ENCODE measurements at places on chromosomes 2 and 18.

- DNase-seq: no peak
Observed at GRCh38 chr2:238900511-238900910, 52.6 kb downstream of the TWIST2 start.

DNA sequence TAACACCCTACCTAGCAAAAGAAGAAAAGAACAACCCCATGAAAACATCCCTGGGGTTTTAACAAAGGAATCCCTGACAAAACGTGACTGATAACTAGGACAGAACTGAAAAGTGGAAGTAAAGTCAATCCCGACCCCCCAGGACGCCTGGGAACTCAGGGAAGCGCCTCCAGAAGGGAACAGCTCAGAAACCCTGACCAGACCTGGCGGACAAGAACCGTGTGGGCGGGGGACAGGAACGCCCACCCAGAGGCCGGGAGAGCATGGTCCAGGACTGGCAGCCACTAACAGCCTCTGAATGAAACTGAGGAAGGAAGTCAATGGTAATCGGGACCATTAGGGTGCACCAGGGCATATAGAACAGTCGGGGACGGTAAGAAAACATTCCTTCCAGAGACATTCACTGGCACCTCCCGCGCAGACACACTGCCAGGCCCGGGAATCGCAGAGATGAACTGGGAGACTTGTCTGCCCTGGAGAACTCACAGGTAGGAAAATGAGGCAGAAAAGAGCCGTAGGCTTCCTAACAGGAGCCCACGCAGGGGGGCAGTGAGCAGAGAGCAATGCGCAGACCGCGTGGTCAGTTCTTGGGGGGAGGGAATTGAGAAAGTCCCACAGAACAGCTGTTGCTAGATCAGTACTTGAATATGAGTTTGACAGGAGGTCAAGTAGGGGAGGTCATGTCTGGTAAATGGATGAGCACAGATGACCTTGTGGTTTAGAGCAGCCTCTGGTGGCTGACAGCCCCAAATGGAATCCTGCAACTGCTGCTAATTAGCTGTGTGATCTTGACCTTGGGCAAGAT lies 1.3 kb upstream of the TBC1D8 start:
- peak; percentile 61 for DNase-seq

DNA sequence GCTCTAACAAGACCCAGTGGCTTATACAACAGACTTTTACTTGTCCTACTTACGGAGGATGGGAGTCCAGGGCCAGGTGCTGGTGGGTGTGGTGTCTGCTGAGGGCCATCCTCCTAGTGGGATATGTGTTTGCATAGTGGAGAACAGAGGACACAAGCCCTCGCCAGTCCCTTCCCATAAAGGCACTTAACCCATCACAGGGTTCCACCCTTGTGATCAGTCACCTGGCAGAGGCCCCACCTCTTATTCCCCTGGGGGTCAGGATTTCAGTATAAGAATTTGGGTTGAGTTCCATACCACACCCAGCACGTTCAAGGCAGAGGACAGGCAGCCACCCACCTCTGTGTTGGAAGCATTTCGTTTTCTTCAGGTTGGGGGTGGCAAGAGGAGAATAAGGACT lies 259.0 kb downstream of the AGAP1 start:
- DNase-seq: no peak

- DNase-seq: no peak
Observed at GRCh38 chr2:108278631-108279030, 10.1 kb upstream of the SULT1C2 start.

DNA sequence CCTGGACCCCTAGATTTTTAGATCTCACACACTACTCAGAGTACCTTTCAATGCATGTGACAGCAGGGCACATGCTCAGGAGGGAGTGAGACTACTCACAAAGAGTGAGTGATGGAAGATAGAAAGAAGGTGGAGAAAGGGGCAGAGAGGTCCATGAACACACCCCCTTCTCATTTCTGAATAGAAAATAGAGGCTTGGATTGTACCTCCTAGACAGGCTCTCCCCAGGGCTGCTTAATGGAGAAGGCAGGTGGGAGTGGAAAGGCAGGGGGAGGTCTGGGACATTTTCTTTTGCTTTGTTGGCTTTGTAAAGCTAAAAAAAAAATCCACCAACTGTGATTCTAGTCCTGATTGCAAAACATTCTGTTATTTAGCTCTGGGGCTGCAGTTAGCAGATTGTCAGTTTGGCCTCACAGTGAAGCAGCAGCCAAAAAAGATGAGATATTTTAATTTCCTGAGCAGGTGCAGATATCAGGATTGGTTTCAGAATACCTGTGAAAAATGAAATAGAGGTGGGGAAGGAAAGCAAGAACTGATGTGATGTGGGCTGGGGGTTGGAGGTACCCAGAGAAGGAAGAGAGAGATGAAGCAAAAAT lies 119.3 kb upstream of the GYPC start:
- DNase-seq: no peak

- no peak for DNase-seq
Observed at GRCh38 chr2:42917425-42917927, 125.1 kb upstream of the HAAO start.

DNA sequence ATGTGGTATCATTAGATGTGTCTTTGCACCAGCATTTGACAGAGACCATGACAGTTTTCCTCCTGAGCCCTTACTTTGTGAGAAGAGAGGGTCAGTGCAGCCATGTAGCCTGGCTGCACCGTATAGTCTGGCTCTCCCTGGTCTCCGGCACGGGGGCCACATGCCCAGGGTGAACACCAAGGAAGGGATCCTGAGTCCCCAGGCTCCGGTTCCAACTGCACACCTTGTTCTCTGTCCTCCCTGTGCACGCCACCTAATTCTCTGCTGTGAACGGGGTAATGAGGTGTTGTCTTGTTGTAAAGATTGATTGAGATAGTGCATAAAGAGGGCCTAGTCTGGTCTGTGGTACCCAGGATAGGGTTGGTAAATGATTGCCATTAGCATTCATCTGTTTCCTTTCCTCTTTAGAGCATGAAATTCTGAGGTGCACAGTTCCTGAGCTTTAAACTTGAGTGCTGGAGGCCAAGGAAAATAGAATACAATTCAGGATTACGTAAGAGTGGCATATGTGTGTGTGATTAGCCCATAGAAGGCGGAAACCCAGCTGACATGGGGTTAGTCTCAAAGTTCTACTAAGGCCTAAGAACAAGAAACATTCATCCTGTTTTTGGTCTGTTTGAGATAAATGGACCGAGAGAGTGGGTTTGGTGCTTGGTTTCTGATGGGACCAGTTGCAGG lies 55.5 kb downstream of the NCK2 start:
- no peak for DNase-seq

GRCh38 chr2:226683944-226684562 lies 115.6 kb downstream of the IRS1 start:
- DNase-seq: no peak

- DNase-seq: no peak
Observed at GRCh38 chr2:241358470-241358869, 2.4 kb downstream of the FARP2 start.

DNA sequence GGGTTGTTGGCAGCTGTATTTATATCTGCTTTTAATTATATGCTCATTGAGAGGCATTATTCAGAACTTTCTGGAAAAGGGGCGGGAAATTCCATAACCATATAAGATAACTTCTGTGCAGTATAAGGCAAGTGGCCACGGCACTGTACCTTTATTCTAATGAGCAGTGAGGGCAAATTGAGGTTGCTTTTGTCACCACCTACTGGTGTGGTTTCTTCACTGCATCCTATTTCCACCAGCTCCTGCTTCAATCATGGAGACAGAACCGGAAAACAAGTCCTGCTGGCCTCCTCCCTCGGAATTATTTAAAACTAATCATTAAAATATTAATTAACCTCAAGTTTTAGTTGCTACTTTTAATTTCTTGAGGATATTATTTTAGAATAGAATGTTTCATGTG lies 759.4 kb downstream of the CBLN2 start:
- no peak for DNase-seq

DNA sequence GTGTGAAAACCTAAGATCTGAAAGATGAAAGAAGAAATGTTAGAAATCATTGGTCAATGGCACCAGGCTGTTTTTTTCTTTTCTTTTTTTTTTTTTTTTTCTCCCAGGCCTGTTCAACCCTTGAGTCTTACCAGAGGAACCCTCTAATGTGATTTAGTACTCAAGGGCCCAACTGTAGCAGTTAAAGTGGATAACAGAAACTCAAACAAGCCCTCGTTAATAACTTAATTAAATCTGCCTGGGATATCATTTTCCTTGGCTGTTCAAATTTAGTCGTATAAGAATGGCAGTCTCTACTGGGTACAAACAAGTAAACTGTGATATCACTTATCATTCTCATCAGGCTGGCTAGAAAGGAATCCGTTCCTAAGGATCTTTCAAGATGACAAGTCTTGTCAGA lies 16.5 kb downstream of the ARL4C start:
- DNase-seq: no peak

- no peak for DNase-seq
Observed at GRCh38 chr2:67666386-67667053, 269.4 kb downstream of the ETAA1 start.

DNA sequence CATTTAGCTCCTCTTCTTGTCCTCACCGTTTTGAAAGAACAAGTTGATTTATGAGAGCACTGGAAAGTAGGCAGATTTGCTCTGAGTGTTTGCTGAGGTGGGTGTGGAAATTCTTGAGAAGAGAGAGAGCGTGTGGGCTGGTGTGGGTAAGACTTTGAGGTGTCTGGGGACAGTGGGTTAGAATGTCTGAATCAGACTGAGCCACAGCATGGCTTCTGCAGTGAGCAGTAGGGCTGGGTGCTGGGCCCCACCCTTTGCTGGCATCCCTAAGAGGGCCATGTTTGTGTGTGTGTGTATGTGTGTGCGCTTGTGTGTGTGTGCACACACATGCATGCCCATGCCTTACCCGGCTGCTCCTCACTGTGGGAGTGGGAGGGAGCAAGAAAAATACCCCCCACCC lies 63.7 kb downstream of the COPS8 start:
- peak; percentile 52 for DNase-seq

DNA sequence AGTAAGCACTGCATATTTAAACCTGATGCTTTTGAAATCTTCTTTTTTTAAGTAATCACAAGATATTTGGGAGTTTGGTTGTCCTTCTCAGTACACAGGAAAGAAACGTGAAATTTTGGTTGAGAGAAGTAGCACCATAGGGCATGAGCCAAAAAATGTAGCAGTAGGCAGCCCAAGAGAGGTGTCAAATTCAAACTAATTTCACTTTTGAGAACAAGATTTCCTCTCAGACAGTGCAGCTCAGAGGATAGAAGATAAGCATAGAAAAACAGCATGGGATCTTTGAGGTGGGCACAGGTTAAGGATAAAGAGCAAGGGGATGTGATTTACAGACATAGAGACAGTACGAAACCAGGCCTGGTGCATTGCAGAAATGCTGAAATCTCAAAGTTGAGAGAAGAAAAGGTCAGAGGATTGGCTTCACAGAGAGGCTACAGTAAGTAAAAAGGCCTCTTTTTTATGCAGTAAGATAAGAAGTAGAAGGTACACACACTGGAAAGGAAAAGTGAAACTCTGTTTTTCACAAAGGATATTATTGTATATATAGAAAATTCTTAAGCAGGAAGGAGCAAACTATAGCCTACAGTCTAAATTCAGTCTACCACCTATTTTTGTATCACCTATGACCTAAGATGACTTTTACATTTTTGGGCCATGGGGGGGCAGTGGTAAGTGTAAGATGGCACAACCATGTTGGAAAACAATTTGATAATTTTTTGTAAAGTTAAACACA lies 89.8 kb downstream of the PKP4 start:
- no peak for DNase-seq

DNA sequence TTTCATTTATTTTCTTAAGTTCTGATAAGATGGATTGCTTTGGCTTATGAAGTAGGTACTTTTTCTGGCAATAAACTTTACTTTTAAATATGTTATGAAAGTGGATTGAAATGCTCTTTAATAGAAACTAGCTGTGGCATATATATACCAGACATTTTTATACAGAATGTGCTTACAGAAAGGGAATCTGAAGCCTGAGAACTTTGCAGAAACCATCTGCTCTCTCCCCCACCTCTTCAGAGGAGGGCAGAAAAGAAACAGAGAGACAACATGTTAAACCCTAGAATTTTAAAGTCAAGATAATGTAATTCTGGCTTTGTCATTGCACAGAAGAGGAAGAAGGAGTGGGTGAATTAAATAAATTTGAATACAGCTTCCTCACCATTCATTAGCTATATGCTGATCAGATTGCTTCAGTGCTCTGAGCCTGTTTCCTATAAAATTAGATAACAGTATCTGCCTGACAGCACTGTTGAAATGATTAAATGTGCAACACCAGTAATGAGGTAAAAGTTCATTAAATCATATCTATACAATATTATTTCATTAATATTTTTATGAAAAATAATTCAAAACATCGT lies 247.3 kb downstream of the CNTNAP5 start:
- DNase-seq: peak; percentile 15

GRCh38 chr18:10161315-10161714 lies 247.5 kb downstream of the VAPA start:
- DNase-seq: no peak

DNA sequence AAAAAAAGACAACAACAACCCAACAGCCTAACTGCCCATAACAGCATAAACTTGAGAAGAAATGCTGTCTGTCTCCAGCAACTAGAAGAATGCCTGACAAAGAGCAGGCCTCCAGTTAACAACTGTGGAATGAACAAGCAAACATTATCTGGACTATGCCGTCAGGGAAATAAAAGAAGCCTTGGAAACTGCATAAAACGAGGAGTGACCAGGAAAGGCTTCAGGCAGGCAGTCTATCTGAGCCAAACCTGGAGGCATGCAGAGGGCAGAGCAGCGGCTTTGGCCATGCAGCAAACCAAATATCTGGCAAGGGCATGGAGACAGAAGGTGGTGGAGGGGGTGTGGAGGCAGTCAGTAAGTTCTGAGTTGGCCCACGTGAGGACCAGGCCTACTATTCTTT lies 11.1 kb downstream of the HES6 start:
- no peak for DNase-seq

- DNase-seq: no peak
Observed at GRCh38 chr2:158561054-158561453, 104.3 kb downstream of the PKP4 start.

DNA sequence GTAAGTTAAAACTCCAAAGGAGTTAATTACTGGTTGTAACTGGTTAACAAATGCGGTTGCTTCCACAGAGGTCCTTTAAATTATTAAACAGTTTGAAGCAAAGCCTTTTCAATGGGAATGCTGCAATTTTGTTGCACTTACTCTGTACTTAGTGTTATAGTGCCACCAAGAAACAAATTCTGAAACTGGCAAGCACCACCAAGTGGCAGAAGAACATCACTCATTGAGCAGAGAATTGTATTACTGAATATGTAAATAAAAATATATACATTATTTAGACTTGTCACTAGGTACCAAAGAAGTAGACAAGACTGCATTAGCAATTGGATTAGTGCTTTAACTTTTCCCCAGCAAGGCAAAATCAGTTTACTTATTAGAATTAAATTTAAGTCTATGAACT lies 2.6 kb upstream of the TMEFF2 start:
- DNase-seq: peak; percentile 82

GRCh38 chr2:98300141-98300874 lies 45.9 kb upstream of the CNGA3 start:
- no peak for DNase-seq

GRCh38 chr18:49490246-49490762 lies 3.3 kb upstream of the C18orf32 start:
- no peak for DNase-seq

DNA sequence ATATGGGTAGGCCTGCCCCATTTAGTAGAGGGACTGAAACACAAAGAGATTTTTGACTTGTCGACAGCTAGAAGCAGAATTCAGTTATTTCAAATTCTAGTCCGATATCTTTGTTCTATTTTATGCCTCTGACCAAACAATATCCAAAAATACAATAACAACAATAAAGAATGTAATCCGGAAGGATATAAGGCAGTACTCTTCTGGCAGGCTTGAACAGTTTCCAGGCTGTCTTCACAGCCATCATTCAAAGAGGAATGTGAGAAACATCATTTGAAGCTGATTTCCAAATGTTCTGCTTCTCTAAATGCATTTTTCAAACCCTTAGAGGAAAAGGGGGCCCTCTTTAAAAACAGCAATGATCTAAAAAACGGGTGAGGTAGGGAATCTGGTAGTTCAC lies 36.7 kb upstream of the SPTBN1 start:
- no peak for DNase-seq

Measured in putamen (tissue), 1 donor.